ENCODE measurements at places on chromosomes 2 and 18.

- no peaks in the 10 kb centered on the region for H3K27me3 ChIP-seq
- H3K4me3 ChIP-seq, result no peak overlapping the region
- DNase-seq, result no peak
- H3K4me1 ChIP-seq, result peaks cover under 1% of the 10 kb centered on the region
- H3K36me3 ChIP-seq, result no peaks in the 10 kb centered on the region
- H3K27ac ChIP-seq, result no peak overlapping the region
These were observed 97.2 kb downstream of the PID1 start for GRCh38 chr2:229173825-229174359.

DNA sequence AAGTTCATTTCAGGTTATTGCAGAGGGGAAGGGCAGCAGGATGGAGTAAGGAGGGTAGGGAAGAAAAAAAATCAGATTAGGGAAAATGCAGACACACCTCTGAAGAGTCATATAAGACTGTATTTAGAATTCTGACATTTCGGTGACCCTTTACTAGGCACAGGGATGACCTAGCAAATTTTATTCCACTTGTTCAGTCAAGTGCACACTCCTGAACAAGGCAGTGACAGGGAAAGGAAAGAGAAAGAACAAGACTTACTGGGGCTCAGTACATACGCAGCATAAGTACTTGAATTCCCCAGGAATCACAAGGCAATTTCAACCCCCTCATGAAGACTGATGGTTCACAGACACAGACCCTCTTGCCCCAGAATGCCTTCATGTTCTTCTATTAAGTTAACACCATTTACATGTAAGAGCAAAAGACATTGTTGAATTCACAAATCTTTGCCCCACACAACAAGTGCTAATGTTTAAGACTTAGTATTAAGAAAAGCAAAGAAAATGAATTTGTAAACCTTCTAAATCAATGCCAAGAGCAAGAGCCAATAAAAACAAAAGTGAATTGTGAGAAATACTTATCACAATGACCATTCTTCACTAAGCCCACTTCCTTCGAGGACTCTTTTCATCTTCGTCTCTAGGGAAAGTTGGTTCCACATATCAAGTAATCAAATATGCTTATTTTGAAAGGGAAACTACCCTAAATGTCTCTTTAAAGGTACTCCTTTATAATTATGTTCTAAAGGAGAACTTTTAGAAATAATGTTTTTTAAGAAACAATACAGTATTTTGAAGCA, 47.0 kb downstream of the COBLL1 start:
- no peaks in the 10 kb centered on the region for H3K36me3 ChIP-seq
- H3K27ac ChIP-seq, result peak overlapping the region; percentile 50
- no peaks in the 10 kb centered on the region for H3K27me3 ChIP-seq
- no peak overlapping the region for H3K4me3 ChIP-seq
- H3K4me1 ChIP-seq, result peaks cover 74% of the 10 kb centered on the region

DNA sequence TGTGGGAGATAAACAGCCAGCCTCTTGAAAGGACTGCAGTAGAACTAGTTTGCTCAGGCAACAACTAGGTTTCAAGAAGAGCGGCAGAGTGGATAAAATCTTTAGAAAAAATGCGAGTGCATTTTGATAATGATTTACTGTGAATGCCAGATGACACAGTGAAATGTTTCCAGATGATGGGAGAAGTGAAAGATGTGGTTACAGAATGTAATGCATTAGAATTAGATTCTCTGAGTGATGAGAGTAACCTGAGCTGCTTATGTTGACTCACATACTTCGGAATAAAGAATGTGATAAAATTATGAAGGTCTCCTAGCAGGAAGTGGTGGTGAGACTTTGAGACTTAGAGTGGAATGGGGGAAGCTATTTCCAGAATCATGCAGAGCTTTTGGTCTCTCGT, 184.3 kb downstream of the GULP1 start:
- H3K4me1 ChIP-seq, result no peaks in the 10 kb centered on the region
- no peak for DNase-seq
- H3K4me3 ChIP-seq, result no peak overlapping the region
- H3K27ac ChIP-seq, result no peak overlapping the region

GRCh38 chr18:56569416-56569815, 69.0 kb downstream of the TXNL1 start:
- no peak for DNase-seq
- H3K27ac ChIP-seq, result no peak overlapping the region
- no peak overlapping the region for H3K4me3 ChIP-seq
- no peaks in the 10 kb centered on the region for H3K27me3 ChIP-seq
- H3K4me1 ChIP-seq, result peaks cover 17% of the 10 kb centered on the region

- H3K27ac ChIP-seq, result no peak overlapping the region
- DNase-seq, result no peak
- no peak overlapping the region for H3K4me3 ChIP-seq
These were observed 35.9 kb upstream of the CCDC85A start for GRCh38 chr2:56147907-56148306.

GRCh38 chr2:38750011-38750890, 910 bp downstream of the SRSF7 start:
- H3K36me3 ChIP-seq, result peaks cover 39% of the 10 kb centered on the region
- peak; percentile 43 for DNase-seq
- H3K4me3 ChIP-seq, result peak overlapping the region; percentile 94
- H3K27me3 ChIP-seq, result no peaks in the 10 kb centered on the region

DNA sequence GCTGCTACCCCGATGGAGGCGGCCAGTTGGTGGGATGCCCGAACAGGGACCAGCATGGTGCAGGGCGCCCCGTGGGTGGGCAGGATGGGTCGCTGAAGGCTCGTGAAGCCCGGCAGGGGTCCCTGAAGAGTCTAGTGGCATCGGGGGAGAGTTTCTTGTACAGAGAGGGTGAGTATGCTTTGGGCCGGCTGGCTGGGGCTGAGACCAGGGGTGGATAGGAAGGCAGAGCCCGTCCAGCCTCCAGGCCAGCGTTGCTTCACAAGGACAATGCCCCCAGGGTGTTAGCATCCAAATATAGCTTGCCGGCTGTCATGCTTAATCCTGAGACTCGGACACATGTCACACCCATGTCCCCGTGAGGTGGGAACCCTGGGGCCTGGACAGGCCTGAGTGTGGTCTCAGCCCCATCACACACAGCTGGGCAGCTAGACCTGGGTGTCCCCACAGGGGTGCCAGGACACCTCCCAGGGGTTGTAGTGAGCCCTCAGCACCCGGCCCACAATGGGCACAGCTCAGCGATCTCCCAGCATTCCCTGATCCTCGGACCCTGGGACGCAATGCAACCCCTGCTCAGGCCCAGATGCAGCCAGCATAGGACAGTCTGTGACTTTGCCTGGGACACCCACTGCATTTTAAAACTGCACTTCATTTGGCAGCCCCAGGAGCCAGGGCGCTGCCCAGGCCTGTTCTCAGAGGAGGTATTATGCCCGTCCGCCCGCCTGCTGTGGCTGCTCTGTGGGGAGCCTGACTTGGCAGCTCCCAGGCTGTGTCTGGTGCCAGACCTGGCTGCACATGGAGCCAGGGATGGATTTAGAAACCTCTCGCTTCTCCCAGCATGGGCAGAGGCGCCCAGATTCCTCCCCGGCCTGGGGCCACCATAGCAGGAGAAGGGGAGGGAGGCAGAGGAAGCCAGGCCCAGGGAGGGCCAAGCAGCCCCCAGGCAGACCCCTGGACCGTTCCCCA, 36.4 kb downstream of the RAMP1 start:
- peaks cover 10% of the 10 kb centered on the region for H3K4me1 ChIP-seq
- DNase-seq, result no peak
- H3K4me3 ChIP-seq, result no peak overlapping the region
- H3K36me3 ChIP-seq, result no peaks in the 10 kb centered on the region
- H3K27me3 ChIP-seq, result no peaks in the 10 kb centered on the region

DNA sequence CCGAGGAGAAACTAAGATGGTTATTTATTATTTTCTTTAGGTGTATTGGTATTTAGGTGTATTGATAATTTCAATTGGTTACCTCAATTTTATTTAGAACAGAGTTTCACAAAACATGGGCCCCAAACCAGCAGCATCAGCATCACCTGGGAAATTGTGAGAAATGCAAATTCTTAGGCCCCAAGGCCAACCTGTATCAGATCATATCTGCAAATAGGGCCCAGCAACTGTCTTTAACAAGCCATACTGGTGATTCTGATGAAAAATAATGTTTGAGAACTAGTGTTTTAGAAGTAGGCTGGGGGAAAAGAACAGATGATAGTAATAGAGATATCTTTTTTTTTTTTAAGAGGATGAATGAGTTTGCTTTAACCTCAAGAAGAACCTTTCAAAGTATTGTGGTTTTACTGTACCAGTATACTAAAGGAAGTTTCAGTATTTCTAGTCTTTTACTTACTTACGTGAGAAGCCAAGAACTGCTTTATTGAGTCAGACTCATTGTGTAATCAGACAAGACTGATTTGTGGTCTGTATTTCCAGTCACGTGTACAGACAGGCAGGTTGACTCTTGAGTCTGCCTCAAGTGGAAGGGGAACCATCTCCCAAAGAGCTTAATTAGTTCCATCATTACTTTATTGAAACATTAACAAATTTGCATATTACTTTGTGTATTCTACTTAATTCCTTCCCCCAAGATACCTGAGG, 60.4 kb upstream of the GAREM1 start:
- H3K4me3 ChIP-seq, result no peak overlapping the region
- H3K27me3 ChIP-seq, result no peaks in the 10 kb centered on the region

DNA sequence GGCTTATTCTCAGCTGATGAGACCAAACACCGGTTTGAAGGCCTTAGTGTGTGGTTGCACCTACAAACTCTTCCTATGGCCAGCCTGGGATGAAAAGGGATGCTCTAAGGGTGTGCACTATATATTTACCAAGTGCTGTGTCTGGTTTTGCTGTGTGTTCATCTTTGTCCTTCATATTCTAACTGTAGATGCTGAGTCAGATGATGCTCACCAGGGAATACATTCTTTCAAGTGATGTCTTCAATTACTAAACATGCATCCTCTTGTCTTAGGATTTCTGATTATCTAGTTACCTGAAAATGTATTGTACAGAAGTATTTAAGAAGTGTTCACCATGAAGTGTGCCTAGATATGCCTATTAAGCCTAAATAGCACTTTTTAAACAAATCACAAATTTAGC, 1111.6 kb upstream of the ZEB2 start:
- H3K36me3 ChIP-seq, result no peaks in the 10 kb centered on the region
- DNase-seq, result no peak
- no peak overlapping the region for H3K27ac ChIP-seq
- H3K4me3 ChIP-seq, result no peak overlapping the region

DNA sequence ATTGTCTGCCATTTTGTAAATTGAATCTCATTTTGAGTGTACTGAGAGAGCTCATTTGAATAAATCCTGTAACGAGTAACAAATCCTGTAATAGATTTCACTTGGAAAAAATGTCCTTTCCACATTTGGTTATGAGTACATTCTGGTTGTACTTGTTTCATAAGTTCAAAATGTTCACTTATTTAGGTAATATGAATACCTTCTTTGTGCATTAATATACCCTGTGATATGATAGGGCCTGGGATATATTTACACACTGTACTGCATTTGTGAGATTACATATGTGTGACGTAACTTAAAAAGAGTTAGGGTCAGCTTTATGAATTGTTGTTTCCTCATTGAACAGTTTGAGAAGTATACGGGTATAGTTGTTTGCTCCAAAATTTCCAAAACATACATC, 16.1 kb downstream of the AGFG1 start:
- H3K4me3 ChIP-seq, result no peak overlapping the region
- H3K36me3 ChIP-seq, result no peaks in the 10 kb centered on the region
- H3K27me3 ChIP-seq, result no peaks in the 10 kb centered on the region
- DNase-seq, result no peak
